Right renal cortex interstitium (tissue), 3 donors: ENCODE measurements at places on chromosomes 5 and 9. TPM values are rescaled to one million over a fixed set of nuclear protein-coding genes. Genes with fewer than 3 reads are reported as not detected.

PDGFRB gene
- polyA plus RNA-seq = 167 TPM

KLHL3 gene
- polyA plus RNA-seq = 16.9 TPM

TRAF1 gene
- polyA plus RNA-seq = 4.1 TPM

SPATA31A3 gene
- polyA plus RNA-seq = not detected

GIN1 gene
- polyA plus RNA-seq = 14.9 TPM

PCDHGA9 gene
- 6.0 TPM for polyA plus RNA-seq

CDC25C gene
- 8.4 TPM for polyA plus RNA-seq

RECK gene
- polyA plus RNA-seq = 30.2 TPM

CDH10 gene
- 8.9 TPM for polyA plus RNA-seq

LHX3 gene
- polyA plus RNA-seq = not detected

GRCh38 chr5:32585446-32586275, at the start of gene SUB1:
TSS of gene SUB1 (plus strand) at chr5:32585557. CDS start at chr5:32588513, 2,956 bp downstream.
- DNase-seq = peak; percentile 81

GRCh38 chr9:135379540-135380267, 99.9 kb upstream of the PPP1R26 start:
- no peak for DNase-seq

- DNase-seq = no peak
Measured at GRCh38 chr5:103425686-103426454, 136.7 kb downstream of the NUDT12 start.

GRCh38 chr9:114551750-114552685, 35.6 kb upstream of the ATP6V1G1 start:
- no peak for DNase-seq

GRCh38 chr5:168066536-168067208, 224.8 kb upstream of the WWC1 start:
- DNase-seq = no peak

- DNase-seq = no peak
Measured at GRCh38 chr9:79616971-79617370, 45.2 kb downstream of the TLE4 start.

DNA sequence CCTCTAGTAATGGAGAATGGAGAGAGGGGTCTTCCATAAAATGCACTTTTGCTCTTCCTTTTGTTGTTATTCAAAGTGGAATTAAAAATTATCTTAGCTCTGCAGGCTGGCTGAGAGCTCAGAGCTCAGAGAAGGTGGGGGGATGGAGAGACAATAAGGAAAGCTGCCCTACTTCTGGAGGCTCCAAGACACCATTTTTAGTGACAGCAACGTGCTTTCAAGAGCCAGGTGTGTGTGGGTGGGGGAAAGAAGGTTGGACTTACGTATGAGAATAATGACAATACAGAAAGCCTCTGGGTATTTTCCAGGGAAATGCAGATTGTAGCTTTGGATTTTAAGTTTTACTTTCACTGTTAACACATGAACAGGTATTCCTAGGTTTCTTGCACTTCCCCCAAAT, 173.9 kb downstream of the TRPM3 start:
- DNase-seq = no peak

- DNase-seq = no peak
Measured at GRCh38 chr5:16550316-16550952, 66.4 kb downstream of the RETREG1 start.

GRCh38 chr9:90974643-90975245, 173.1 kb downstream of the SYK start:
- no peak for DNase-seq

- DNase-seq = no peak
Measured at GRCh38 chr5:64746446-64746845, 22.0 kb downstream of the SREK1IP1 start.

- no peak for DNase-seq
Measured at GRCh38 chr5:54454602-54455001, 897 bp upstream of the HSPB3 start.

DNA sequence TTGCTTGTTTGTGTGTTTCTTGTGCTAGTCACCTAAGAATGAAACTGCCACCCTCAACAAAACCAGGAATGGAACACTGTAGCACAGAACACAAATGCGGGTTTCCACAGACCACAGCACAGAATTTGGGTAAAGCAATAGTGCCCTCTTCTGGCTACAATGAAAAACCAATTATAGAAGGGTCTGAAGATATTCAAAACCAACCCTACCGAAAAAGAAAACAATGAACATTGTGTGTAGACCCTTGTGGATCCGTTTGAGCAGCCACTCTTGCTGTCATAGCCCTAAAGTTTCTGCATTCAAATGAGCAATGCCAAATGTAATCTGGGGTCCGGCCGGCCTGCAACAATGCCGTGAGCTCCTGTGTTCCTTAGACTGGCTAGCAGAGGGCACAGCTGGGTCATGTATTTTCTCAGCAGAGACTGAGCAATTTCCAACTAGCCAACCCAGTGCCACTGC, 8.3 kb upstream of the ENC1 start:
- peak; percentile 64 for DNase-seq

GRCh38 chr9:96766199-96766598, 11.7 kb downstream of the ZNF510 start:
- DNase-seq = no peak

- no peak for DNase-seq
Measured at GRCh38 chr5:72237415-72237814, 82.6 kb downstream of the MRPS27 start.
